ENCODE measurements at places on chromosomes 1 and 21.

DNA sequence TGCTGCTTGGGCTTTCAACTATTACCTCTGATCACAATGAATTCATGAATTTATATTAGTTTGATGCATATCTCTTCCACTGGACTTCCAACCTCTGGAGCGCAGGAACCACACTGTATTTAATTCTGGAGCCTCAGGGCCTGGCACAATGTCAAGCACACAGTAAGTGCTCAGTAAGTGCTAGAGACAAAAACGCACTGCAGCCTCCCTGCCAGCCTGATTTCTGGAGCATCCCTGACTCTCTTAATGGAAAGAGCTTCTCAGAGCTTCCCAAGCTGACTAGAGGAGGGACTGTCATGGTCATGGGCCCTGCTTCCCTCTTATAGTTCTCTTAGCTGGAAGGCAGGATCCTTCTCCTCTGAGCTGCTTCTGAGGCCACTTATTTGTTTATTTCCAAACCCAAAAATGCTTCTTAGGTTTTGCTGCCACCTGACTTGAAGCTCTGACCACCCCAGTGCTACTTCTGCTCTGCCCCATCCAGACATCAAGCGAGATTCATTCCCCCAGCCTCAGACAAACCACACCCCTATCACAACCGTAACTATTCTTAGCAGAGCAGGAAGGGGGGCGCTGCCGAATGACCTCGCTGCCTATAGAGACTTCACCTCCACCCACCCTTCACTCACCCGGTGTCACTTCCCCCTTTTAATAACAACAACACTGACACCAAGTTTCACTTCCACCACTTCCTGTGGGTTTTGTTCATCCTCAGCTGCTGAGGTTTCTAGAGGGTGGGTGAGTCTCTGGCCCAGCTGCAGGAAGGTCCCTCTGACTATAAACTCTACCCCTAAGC is 33.6 kb downstream of the NUAK2 start:
- peak; percentile 50 for DNase-seq

DNA sequence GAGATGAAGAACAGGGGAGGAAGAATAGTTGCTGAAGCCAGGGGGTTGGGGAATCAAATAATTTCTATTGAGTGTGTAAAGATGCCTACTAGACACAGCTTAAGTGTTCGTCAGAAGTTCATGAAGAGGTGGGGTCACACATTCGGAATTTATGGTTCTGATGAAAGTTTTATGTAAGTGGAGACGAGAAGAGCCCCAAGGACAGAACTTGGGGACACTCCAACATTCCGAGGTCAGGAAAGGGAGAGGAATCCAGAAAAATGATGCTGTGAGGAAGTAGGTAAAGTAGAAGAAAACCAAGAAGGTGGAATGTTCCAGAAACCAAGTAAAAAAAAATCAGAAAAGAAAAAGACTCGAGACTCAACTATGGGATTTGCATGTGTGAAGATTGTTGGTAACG is 272.5 kb downstream of the SIPA1L2 start:
- no peak for DNase-seq

GRCh38 chr1:1125945-1126344 is 10.1 kb upstream of the C1orf159 start:
- no peak for DNase-seq

GRCh38 chr1:205928317-205928716 is 14.9 kb downstream of the SLC26A9 start:
- no peak for DNase-seq

DNA sequence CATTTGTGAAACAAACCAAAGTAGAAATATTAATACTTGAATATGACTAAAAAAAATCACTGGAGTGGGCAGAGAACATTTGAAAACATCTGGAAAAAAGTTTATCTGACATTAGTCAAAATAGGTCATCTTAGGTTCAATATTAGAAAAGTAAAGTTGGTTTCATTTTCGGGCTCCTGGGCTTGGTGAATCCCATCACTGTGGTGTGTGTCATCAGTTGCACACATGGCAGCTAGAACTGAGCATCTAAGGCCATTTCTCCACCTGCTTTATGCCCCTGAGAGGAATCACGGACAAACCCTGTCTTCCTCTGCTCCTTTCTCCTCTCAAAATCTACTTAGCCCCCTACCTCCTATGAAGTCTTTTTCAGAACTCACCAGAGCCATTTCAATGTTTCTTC is 5.4 kb downstream of the HSD11B1 start:
- DNase-seq: no peak

GRCh38 chr21:33964706-33965325 is 49.2 kb upstream of the ATP5PO start:
- DNase-seq: no peak

DNA sequence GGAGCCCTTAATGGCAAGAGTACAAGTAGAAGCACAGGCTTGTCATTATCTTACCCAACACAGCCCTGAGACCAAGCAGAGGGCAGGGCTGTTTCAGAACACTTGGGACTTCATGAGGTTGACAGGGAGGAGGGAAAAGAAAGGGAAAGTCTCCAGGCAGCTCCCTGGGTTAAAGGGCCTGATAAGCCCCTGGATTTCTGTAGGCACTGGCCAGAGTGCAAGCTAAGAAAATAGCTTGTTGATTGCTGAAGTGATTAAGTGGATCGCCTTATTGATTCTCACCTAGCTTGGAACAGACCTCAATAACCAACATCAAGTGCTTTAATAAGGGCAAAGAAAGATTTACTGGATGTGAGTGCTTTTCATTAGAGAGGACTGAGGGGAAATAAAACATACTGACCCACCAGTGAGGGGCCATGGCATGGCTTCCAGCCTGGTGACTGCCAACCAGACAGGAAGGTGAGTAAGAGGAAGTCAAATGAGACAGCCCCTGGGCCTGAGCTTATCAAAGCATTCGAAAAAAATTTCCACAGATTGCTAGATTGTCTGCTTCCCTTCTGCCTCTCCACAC is 121.4 kb upstream of the NFIA start:
- no peak for DNase-seq

- no peak for DNase-seq
These were observed 103.7 kb upstream of the PRMT6 start for GRCh38 chr1:106952776-106953175.

GRCh38 chr21:43726686-43727518 is 8.0 kb downstream of the PDXK start:
- no peak for DNase-seq

GRCh38 chr1:15440357-15440756 is 2.1 kb downstream of the CTRC start:
- no peak for DNase-seq

DNA sequence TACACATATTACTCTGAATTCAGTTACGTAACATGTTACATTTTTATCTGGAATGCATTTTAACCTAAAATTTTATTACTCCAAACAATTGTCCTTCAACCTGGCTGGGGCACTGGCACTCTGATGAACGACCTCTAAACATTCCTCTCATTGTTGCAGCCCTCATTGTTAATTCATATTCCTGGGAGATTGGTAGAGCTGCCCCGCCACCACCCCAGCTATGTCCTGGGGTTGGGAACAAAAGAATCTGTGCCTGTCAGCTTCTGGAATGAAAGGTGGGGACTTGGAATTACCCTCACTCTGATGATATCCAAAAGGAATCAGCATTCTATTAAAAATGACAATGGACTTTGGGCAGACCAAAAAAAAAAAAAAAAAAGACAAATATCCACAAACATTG is 38.0 kb upstream of the DESI2 start:
- no peak for DNase-seq

- no peak for DNase-seq
These were observed 8.3 kb upstream of the TNFRSF9 start for GRCh38 chr1:7948960-7949359.

GRCh38 chr1:243407284-243408018 is 151.6 kb downstream of the SDCCAG8 start:
- DNase-seq: no peak

DNA sequence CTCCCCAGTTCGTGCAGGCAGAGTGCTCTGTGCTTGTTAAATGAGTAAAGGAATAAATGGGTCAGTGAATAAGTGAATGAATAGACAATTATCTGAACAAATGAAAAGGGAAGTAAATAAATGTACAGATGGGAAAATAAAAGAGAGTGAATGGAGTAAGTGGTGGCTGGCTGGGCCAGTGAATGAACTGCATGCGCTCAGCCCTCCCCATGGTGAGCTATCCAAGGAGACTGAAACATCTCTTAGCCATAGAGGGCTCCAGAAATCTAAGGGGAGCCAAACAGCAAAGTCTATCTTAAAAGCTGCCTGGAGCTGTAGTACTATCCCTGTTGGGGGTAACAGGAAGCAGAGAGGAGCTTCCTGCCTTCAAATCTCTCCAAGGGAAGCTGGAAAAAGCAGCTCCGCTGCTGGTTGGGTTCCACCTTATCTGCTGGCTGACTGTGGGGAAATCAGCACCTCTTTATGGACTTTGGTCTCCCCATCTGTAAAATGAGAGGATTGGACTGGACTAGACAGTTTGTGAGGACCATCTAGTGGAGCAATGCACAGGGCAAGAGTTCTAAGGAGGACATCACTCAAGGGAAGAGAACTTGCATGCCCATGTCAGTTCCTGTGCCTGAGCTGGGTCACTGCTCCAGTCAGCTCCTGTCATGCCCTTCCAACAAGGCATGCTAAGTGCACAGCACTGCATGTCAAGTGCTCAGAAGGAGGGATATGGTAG is 77.9 kb downstream of the TRABD2B start:
- DNase-seq: no peak

- no peak for DNase-seq
These were observed 44.3 kb downstream of the PEX14 start for GRCh38 chr1:10519016-10519417.

DNA sequence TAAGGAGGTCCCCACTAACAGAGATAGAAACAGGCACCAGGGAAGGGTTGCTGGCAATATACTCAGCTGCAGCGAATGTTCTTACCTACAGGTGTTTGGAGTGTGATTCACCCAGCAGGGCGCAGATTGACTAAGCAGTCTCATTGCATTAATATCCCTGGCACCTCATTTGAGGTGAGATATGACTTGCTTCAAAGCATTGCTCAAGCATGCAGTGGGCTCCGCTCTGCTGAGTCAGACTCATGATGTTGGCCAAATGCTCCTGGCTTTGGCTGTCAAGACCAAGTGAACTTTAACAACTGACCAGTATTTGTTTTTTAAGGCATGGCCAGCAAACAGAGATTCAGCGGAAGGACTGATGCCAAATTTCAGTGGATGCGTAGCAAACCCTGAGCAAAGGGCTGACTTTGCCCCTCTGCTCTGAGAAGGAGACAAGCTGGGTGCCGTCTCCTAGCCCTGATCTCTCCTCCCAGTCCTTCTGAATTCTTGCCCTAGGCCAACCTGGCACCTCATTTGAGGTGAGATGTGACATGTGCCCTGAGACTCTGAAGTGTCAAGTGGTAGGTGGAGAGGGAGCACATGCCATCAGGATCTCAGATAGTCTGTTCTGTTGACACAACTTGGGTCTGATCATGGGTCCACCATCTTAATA is 187.1 kb upstream of the COA6 start:
- no peak for DNase-seq

GRCh38 chr1:89692601-89693521 is 59.9 kb downstream of the LRRC8C start:
- no peak for DNase-seq

All from stimulated activated CD4-positive, alpha-beta T cell treated with anti-CD3 and anti-CD28 coated beads, Interleukin-12 subunit alpha, Interleukin-12 subunit beta, amount 100 ng/mL, for 4 hours (primary cell).